ENCODE measurements at places on chromosomes 11 and 22. TPM values are rescaled to one million over a fixed set of nuclear protein-coding genes. Genes with fewer than 3 reads are reported as not detected.

The RFPL3 gene
- not detected for total RNA-seq

DNA sequence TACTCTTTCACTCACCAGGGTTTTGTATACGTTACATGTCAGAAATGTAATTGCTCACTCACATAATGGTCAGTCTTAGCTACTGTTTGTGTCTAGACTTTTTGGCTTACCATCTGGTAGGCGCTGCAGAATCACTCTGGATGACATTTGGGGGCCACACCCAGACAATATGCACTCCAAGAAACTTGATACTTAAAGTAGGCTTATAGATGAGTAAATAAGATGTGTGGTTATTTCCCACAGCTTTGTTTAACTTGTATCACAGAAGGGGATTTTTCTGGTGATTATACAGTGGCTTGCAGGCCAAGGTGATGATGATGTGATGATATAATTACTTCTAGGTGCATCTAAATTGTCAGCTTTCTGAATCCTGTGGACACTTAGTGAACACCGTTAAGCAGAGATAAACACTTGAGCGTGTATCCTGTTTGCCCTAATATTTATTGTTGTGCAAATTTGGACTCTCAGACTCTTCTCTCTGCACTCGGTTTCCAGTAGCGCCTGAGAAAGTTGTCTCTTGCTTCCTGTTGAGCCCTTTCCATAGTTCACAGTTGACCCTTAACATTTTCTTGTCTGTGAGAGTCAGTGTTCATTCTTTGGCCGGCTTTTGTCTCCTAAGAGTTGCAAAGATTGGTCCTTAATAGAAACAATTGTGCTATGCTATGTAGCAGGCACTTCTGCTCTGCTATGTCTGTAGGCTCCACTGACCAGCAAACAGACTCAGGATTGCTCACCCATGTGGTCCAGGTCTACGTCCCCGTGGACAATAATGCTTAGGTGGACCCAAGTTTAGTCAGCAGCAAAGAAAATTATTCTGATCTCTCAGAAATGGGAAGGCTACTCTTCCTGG lies 89.3 kb downstream of the PRR5L start:
- DNase-seq: peak; percentile 56

DNA sequence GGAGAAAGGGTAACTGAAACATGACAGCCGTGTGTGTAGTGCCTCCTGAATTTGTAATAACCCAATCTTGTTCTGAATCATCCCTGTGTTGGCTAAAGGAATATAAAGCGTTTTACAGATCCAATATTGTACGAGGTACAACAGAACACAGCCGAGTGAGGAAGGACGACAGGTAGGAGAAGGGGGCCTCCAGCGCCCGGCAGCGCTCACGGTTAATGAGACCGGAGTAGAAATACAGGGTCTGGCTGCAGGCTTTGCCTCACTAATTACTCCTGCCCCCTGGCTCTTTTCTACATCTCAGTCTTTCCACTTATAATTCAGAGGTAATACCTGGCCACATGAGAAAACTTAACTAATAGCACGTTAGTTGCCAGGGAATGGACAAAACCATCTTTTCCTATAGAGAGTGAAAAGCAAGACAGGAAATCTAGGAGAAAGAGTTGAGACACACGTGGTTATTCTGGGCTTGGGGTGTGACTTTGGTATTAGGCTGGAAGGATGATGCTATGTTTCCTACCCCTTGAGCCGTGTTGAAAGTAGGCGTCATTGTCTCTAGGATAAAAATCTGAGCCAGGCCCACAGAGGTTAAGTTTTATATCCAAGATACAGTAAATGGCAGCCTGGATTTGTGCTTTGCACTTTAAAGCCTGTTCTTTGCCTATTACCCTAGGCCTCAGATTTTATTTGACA lies 54.1 kb downstream of the GRIK4 start:
- no peak for DNase-seq

- DNase-seq: no peak
Measured at GRCh38 chr11:69499186-69499917, 17.9 kb downstream of the LINC01488 start.

DNA sequence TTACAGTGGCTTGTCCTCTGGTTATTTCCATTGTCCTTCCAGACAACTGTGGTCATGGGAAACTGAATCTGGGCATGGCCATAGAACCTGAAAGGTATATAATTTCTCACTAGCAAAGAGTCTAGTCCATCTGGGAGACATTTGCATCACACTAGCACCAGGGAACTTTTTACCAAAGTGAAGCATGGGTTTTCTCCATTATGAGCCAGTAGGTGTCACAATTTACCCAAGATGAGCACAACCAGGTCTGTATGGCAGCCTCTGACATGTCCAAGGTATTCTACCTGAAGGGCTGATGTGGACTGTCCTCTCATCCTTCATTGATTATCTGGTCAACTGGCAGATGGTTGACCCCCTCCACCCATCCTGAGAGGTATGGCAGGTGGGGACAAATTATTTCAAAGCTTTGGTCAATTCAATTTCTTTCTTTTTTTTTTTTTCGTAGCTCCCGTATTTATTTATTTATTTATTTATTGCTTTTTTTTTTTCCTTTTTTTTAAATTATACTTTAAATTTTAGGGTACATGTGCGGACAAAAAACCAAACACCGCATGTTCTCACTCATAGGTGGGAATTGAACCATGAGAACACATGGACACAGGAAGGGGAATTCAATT lies 425.9 kb downstream of the TMEM135 start:
- no peak for DNase-seq

DNA sequence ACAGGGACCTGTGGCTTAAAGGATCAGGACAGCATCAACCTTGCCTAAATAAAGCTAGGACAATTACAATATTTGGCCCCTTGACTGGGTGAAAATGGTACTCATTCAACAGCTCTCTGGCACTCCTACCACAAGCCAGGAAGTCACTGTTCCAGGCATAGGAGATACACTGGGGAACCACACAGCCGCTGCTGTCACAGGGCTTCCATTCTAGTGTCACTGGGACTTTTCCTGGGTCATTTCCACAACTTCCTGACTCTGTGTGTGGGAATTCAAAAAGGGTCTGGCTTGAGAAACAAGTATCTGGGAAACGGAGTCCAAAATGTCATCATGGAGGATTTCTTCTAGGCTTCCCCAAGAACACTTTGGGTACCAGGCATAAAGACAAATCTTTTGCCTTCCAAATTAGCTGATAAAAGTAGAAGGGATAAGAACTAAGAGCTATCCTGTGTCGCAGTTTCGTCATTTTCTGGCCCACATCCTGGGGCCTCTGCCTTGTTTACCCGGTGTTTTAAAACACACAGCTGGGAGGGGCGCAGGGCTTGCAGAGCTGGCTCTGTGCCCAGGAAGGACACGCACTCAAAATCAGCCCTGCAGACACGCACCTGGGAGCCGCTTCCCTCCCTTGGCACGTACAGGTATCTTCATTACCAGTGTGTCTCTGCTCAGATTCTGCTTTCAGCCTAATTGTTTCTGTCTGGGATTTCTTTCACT lies 38.0 kb downstream of the TMEM45B start:
- DNase-seq: peak; percentile 93

DNA sequence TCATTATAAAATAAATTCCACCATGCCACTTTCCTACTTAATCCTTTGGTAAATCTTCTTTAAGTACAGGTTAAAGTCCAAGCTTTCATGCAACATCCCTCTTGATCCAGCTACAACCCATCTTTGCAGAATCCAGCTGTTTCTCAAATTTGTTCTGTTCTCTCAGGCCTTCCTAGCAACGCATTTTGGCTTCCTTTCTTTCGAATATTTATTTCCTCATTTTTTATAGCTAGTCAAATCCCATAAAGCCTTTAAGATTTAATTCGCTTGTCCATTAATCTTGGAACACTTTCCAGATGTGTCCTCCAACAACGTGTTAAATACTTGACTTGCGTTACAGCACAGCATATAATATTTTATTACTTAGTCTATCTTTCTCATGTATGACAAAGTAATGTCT lies 600.1 kb upstream of the CHORDC1 start:
- no peak for DNase-seq

DNA sequence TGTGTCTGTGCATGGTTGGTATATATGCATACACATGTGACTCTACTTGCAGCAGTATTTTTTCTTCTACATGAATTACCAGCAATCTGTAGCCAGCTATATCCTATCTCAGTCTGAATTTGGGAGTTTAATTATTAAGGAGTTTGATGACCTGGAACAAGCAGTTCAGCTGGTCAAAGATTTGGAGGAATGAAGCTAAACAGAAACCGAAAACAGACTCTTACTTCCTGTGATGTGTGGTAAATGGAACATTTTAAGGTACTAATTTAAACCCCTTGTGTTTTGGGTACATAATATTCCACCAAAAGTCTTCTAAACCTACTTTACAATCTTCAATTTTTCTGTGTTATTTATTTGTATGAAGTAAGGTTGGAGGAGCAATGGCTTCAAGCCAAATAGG lies 124.4 kb upstream of the PGR start:
- no peak for DNase-seq

The ANO9 gene
- total RNA-seq: 27.6 TPM

- DNase-seq: no peak
Measured at GRCh38 chr22:44362249-44363012, 49.7 kb upstream of the SHISAL1 start.
